NCI-H2081 treated with DMSO at 0.1 percent for 48 hours (cell line): ENCODE measurements at places on chromosomes 1 and 21.

- no peak for DNase-seq
Measured at GRCh38 chr1:31574749-31575368, 1.5 kb upstream of the TINAGL1 start.

DNA sequence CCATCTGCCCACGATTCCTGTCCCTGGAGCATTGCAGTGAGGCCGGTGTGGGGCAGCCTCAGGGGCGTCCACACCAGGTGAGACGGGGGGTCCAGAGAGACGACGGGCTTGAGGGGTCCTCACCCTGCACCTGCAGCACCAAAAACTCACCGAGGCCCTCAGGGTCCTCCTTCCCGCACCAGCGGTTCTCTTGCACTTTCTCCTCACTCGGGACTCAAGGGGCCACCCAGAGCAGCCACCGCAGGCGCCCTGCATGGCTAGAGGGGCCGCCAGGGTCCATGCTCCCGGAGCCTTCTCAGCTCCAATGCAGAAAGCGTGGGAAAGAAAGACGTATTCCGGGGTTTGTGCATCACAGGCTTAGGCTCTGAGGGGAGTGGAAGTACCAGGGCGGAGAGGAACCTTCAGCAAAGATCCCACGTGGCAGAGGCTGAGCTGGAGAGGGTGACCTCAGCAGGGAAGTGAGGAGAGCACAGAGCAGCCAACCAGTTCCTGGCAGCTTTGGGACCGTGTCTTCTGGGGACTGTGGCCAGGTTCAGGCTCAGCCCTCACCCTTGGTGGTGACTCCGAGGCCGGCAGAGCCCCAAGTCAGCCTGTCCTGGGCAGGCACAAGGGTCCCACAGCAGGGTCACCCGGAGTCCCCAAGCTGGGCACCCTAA, 19.5 kb upstream of the COL6A2 start:
- DNase-seq, result no peak

DNA sequence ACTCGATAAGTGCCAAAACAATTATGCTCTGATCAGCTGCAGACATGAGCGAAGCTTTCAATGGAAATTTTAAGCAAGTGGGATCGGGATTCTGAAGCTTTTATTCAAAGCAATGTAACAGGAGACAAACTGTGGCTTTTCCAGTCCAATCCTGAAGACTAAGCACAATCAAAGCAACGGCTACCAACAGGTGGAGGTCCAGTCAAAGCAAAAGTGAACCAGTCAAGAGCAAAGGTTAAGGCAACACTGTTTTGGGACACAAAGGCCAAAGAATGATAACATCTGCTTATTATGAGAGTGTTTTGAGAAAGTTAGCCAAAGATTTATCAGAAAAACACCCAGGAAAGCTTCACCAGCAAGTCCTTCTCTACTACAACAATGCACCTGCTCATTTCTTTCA, 170.1 kb downstream of the SEC16B start:
- no peak for DNase-seq

GRCh38 chr1:23601968-23602876, 42.9 kb upstream of the ID3 start:
- DNase-seq, result no peak

GRCh38 chr1:197921235-197922069, 4.3 kb downstream of the LHX9 start:
- DNase-seq, result no peak

GRCh38 chr1:64894438-64895196, 71.7 kb downstream of the JAK1 start:
- DNase-seq, result no peak

DNA sequence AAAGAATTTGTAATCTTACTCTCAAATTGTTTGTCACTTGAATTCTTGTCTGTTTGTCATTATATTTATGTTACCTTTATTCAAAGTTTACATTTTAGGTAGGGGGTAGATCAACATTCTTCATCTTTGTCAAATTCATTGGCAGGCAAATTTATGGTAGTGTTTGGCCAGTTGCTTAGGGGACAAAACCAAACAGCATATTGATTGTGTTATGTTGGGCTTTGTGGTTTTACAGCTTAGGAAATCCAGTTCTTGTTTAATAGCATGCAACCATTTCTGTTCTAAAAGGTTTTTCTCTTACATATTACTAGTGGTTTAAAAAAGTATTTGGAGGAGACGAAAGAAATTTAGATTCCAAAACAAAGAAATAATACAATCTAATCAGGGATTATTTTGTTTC, 91.4 kb downstream of the HMCN1 start:
- DNase-seq, result no peak

- no peak for DNase-seq
Measured at GRCh38 chr21:26962621-26963181, 4.2 kb downstream of the ADAMTS5 start.

DNA sequence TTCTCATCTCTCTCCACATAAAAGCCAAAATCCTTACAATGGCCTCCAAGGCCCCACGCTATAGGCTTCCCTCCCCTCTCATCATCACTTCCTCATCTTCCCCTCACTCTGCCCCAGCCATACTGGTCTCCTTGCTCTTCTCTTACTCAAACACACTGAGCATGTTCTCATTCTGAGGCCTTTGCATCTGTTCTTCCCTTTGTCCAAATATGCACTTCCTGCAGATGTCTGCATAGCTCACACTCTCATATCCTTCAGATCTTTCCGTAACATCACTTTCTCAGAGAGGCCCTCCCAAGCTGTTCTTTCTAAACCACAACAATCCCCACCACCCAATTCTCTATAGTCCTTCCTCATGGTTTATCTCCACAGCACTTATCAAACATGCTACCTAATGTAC, 284.1 kb downstream of the HHIPL2 start:
- no peak for DNase-seq

DNA sequence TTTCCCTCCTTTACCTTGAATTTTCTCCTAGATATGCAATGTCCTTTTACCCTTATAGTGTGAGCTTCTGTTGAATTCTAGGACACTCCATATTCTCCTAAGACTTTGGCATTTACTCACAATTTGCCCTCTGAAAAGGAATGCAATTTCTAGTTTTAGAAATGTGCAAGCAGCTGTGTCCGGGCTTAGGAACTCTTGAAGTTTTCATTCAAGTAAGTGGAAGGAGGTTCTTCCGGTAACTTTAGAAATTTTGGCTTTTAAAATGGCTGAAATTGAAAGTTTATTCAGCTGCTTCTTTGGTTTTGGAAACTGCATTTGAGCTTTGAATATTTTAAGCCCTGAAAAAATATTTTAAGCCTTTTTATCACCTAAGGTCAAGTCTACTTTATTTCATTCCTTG, 56.3 kb downstream of the DPH5 start:
- no peak for DNase-seq

DNA sequence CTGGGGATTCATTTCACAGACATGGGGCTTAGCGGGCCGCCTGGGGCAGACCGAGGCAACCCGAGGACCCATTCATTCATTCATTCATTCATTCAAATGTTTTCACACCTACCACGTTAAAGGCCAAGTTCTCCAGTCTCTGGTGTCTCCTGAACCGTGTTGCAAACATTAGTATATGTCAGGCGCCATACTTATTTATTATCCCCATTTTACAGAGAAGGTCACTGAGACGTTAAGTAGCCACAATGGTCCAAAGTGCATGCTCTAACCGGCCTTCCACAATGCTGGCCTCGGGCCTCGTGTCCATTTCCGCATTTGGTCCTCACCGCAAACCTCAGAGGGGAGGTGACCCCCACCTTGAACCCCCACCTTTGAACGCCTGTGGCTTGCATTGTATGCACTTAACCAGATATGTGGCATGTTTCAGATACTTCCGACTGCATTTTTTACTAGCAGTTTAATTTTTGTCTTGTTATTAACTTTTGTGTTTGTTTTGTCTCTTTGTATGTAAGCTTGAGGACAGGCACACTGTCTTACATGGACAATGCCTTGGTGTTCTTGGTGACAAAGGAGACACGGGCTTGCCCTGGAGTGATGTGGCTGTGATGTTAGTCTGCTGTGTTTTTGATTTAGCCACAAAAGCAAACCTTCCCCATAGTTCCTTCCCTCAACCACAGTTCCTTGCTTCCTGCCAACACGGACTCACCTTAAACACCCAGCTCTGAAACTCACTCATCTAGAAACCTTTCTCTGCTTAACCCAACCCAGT, 1.2 kb upstream of the IFFO2 start:
- no peak for DNase-seq

GRCh38 chr1:95562230-95562629, 328.2 kb downstream of the RWDD3 start:
- DNase-seq, result no peak

DNA sequence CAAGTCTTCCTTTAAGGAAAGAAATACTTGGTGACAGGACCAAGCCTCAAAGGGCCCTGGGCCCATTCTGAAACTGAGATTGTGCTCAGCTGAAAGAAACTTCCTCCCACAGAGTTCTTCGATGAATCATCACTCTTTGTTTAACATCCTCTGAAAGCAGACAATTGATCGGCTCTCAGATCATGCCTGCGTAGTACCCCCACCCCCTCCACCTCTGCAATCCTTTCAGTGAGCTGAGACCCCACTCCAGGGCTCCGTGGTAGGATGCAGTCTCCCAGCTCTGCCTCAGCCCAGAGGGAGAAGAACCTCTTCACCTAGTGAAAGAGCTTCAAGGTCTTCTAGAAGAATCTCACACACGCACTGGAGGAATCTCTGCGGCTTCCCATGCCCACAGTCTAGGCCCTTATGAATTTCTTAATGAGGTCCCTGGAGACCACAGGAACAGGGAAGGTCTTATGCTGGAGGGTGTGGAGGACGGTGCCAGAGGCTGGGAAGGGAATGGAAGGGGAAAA, 104.9 kb upstream of the SOD1 start:
- DNase-seq, result no peak

DNA sequence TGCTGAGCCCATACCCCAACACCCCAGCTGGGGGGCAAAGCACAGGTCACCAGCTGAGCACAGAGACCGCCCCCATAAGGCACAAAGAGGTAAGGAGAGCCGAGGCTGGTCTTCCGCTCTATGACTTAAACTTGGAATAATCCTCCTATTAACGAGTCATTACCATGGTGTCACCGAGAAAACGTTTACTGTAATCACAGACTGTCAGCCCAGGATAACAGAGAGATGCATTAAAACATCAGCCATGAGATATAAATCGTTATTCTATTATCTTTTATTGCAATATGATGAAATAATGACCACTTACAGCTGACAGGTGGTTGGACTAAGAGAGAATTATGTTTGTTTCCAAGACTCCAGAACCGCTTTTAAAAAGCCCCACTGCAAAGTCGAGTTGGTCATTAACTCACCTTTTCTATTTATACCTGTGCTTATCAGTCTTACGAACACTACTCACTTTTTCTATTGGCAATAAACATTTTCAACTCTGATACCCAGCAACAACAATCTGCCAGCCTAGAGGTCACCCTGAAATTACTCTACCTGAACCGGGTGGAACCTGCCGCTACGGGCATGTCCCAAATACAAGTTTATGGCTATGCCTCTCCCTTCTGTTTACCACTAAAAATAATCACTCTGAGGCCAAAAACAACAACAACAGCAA, 21.5 kb downstream of the NPHP4 start:
- DNase-seq, result no peak

DNA sequence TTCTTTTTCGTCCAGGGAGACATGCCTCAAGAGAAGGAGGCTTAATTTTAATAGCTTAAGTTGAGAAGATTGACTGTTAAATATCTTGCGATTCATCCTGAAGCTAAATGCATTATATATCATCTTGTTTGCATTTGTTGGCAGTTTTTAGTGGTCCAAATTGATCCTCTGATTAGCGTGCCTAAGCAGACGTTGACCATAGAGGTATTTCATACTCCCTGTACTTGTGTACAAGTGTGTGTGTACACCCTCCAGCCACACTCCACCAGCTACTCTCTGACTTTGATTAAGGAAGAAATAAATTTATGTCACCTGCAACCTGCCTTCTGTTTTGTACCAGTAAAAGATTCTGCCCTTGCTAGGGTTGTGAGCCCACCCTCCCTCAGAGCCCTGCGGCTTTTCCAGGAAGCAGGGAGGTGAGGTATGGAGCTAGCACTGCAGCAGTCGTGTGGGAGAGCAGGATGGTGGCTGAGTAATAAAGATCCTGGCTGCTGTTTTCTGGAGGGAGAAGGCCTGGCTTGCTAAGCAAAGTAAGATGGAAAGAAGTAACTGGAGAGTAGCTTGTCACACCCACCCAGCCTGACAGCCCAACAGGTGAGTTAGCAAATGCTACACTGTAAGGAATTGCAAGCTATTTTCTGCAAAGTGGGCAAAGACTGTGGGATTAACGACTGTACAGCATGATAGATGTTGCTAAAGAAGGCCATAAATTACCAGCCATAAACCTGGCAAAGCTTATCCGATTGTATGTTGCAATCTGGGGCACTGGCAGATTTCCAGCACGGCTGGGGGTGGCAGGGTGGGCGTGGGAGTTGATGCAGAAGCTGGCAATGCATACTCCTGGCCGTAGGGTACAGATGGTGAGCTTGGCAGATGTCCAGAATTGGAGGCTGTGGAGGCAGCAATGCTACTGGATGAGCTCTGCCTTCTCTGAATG, 170.2 kb downstream of the TNR start:
- peak; percentile 82 for DNase-seq

- DNase-seq, result no peak
Measured at GRCh38 chr21:35779690-35780570, 280.4 kb downstream of the SETD4 start.

DNA sequence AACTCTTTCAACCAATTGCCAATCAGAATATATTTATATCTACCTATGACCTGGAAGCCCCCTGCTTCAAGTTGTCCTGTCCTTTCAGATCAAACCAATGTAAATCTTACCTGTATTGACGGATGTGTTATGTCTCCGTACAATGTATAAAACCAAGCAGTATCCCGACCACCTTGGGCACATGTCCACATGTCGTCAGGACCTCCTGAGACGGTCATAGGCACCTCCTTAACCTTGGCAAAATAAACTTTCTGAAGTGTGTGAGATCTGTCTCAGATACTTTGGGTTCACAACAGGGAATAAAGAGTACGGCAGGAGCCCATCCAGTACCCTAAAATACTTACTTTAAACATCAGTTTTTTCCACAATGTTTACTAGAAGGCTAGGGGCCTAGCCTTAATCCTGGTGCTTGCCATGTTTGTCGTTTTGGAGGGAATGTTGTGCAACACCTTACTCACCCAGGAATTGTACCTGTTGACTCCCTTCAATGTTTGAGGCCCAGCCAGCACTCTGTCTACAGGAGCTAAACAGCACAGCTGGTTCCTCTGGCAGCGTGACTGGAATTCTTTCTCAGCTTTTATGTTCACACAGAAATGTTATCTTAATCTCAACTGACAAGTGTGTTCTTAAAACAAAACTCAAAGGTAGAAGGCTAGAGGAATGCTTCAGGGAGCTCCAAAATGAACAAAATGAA, 90.8 kb upstream of the USP25 start:
- DNase-seq, result no peak
